ENCODE measurements at places on chromosomes 6 and 20.

DNA sequence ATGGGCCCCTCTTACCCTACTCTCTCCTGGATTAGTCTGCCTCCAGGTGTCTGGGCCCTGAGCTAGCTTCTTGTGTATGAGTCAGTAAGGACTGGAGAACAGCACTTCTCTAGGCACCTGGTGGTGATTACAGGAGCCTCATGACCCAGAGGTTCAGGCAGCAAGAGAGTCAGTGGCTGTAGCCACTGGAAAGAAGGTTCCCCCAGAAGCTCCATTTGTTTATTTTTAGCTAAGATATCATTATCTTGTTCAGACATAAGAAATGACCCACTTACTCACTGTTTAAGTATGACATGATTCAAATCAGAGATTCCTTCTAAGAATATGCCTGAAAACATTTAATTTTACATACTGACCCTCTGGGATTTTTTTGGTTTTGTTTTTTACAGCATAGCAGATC is 23.6 kb upstream of the SLC4A11 start:
- no peak for DNase-seq

- DNase-seq, result no peak
Observed at GRCh38 chr6:91672201-91672600, 1085.3 kb upstream of the MAP3K7 start.

- DNase-seq, result no peak
Observed at GRCh38 chr20:16013631-16014030, 559.6 kb downstream of the KIF16B start.

- no peak for DNase-seq
Observed at GRCh38 chr6:68994521-68994920, 359.4 kb downstream of the ADGRB3 start.

- DNase-seq, result no peak
Observed at GRCh38 chr20:24102749-24103333, 114.3 kb upstream of the GGTLC1 start.

- no peak for DNase-seq
Observed at GRCh38 chr6:351867-352289, 39.7 kb upstream of the IRF4 start.
